ENCODE measurements at places on chromosomes 12 and 14.

GRCh38 chr12:21379218-21379617 is 6.5 kb downstream of the IAPP start:
- DNase-seq: no peak

DNA sequence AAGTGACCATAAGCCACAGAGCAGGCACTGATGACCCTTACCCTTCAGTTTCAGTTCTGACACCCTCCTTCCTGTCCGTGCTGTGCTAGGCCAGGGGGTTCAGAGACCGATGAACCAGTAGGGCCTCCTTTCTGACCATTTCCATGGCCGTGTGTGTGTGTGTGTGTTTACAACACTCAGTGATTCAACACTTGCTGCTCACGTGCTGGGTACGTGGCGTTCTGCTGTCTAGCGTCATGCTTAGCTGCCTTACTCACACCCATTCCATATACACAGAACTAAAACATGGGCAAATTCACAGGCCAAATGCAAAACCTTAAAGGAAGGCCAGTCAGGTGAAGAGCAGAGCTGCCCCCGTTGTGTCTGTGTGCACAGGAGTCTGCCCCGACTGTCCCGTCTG is 67.5 kb downstream of the DNAH10 start:
- DNase-seq: no peak

DNA sequence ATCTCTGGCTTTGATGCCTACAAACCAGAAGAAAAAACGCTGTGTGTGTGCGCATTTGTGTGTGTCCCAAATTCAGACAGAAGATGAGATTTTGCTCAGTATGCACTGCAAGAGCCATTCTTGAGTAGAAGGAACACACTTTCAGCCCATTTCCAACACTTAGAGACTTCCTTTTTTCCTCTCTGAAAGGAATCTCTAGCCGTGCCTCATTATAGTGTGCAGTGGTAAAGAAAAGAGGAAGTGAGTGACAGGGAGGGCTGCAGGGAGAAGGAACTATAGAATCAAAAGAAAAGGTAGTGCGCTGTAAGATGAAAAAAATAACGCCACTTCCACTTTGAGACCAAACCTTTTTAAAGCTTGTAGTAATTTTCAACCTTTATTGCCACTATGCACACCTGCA is 1400.9 kb upstream of the FLRT2 start:
- DNase-seq: no peak

DNA sequence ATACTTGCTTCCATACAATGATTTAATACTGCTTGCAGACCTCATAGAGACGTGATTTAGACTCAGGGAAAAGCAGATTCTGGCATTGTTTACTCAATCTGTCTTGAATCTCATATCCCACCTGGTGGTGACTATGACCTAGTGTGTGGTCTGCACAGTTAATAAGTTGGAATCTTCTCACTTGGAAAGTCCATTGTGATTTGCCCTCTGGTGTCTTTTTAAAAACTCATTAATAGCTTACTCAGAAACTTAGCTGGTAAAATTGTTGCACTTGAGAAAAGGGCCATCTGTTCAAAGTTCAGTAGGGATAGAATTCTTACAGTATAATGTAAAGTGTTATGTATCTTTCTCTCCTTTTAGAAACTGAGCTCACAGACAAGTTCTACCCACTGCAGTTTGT is 106.0 kb downstream of the PELI2 start:
- DNase-seq: no peak

GRCh38 chr14:80620434-80620833 is 321.1 kb downstream of the CEP128 start:
- DNase-seq: no peak

DNA sequence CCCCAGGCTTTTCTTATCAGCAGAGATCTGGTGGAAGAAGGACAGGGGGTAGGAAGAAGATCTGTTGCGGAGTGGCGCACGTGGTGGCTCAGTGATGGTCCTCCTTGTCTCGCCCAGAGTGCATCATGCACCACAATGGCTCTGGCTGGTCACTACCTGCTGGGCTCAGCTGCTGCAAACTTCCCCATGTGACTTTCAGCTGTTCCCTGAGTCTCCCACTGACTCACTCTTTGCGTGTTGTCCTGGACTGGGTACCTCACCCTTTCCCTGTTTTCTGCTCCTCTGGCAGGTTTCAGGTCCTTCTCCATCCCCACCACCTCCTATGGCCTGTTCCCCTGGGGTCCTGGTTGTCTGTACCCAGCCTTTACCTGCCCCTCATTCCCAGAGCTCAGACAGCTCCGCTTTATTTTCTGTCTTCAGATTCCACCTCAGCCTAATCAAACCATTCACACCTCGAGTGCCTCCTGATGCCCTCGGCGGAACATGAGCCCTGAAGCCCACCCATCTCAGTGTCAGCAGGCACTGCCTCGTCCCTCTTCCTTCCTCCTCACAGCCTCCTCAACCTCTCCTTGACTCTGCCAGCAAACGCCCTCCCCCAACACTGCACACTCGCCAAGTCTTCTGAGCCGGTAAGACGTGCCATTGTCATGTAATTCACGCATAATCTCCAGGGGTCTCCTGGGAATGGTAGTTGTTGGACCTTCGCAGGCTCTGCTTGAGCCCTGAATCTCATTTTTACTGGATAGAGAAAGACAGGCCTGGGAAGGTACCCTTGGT is 1.8 kb downstream of the C1R start:
- peak; percentile 22 for DNase-seq

DNA sequence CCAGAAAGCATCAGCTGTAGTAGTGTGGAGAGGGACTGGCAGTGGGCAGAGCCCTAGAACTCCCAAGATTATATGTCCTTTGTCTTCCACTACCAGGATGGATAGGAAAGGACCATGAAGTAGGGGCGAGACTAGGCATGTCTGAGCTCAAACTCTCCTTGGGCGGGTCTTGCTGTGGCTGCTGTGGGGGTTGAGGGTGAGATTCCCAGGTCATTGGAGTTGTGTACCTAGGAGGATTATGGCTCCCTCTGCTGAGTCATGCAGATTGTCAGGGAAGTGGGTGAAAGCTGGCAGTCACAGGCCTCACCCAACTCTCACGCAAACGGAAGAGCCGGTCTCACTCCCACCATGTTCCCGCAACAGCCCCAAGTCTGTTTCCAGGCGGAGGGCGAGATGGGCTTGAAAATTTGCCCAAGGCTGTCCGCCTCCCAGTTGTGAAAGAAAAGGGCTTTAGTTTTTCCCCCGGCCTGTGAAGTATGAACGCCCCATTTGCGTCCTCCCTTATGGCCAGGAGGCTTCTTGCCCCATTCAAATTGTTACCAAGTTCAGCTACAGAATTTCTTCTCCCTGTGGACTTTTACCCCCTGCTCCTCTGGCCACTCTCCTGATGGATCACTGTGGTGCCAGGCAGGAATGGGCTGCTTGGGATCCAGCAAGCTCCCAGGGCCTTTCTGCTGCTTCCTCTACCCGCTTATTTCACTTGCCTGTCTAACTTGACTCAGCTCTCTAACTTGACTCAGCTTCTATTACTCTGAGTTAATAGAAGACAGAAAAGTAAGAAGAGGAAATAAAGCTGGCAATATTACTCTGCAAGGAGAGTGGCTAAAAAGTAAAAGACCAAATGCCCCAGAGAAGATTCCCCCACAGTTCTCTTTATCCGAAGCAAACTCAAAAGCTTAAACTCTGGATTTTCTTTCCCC is 159.3 kb downstream of the SLC2A13 start:
- DNase-seq: no peak

- no peak for DNase-seq
These were observed 85.0 kb downstream of the SYT1 start for GRCh38 chr12:78949532-78949931.

- DNase-seq: no peak
These were observed 90.1 kb upstream of the DACT1 start for GRCh38 chr14:58547649-58548048.

- no peak for DNase-seq
These were observed 120.3 kb upstream of the PLEKHG7 start for GRCh38 chr12:92582475-92582874.

GRCh38 chr12:122743895-122744525 is 8.6 kb upstream of the DENR start:
- no peak for DNase-seq

- no peak for DNase-seq
These were observed 19.5 kb downstream of the VSX2 start for GRCh38 chr14:74258764-74259035.

DNA sequence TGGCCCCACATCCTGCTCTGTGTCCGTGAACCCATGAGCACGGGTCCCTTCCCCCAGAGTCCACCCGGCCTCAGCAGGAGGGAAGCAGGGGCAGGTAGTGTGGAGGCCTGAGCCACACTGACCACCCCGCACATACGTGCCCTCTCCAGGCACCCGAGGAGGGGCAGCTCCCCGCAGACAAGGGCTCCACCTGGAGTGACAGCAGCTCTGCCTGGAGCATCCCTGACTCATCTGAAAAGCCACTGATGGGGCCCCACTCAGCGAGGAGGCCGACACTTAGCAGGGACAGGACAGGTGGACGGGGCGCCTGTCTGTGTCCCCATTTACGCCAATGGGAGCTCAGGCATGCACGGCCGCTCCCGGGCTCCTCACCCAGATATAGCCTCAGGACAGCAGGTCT is 237.6 kb upstream of the SFSWAP start:
- no peak for DNase-seq

DNA sequence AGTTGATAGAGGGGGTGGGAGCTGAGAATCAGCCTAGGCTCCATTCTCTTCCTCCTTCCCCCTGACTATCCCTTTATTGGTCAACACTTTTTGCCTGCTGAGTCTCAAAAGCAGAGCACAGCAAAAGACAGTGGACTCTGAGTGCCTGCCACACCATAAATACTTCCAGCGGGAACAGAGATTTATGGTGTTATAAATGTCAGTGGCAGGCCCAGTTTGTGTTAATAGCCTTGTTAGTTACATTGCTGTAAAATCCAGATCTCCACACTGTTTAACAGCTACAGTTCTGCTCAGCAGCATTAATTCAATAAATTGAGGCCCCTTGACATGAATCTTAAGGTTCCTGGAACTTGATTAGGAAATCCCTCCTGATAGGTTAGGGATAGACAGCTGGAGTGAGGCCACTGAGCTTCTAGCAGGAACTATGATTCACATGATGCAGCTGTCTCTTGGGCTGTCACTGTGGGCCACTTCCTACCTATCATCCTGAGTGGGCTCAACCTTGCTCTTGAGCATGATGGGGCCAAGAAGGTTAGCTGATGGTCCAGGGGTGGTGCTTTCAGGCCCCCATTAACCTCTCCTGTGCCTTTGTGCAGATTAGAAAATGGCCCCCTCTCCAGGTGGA is 295.2 kb upstream of the SRRM4 start:
- no peak for DNase-seq

DNA sequence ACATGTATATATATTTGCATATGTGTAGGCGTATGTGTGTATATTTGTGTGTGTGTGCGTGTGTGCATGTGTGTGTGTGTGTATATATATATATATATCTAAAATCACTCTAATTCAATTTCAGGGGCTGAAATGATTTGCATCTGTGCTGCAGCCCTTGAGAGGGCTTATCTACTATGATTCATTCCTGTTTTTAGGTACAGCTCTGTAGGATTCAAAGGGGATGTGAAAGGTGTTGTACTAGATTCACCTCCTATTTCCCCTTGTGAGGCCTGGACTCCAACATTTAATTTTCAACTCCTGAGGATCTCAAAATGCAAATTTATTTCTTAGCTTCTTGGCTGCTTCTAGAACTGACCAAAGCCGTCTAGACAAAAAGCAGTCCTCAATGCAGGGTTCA is 11.1 kb downstream of the ERP27 start:
- DNase-seq: no peak

DNA sequence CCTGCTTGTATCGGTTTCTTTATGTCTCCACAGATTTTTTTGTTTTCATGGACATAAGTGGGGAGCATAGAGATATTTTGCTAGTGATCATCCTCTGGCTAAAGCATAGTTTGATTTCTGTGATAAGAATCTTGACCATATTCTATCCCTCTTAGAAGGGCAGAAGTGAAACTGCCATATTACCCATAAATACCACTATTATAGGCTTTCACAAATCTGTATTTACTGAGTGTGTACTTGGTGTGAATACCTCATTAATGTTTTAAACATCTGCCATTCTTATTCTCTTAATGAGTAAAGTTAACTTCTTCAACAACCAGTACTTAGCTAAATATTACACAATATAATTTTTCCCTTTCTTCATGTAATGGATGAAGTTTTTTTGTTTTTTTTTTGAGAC is 16.1 kb downstream of the WNK1 start:
- DNase-seq: no peak

DNA sequence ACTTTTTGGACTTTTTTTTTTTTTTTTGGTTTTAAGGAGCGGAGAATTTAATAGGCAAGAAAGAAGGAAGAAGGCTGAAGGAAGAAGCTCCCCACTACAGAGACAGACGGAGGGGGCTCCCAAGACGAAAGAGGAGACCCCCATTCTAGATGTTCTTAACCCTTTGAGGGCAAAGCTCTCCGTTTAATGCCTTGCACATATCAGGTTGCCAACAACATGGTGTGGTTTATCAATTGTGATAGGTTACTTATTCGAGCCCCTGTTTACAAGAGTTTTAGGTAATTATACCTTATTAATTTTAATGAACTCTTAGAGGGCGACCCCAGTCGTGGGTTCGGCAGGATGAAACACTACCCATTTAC is 1.2 kb upstream of the FBXO33 start:
- no peak for DNase-seq

GRCh38 chr12:96271469-96272199 is 77.5 kb downstream of the ELK3 start:
- DNase-seq: no peak

DNA sequence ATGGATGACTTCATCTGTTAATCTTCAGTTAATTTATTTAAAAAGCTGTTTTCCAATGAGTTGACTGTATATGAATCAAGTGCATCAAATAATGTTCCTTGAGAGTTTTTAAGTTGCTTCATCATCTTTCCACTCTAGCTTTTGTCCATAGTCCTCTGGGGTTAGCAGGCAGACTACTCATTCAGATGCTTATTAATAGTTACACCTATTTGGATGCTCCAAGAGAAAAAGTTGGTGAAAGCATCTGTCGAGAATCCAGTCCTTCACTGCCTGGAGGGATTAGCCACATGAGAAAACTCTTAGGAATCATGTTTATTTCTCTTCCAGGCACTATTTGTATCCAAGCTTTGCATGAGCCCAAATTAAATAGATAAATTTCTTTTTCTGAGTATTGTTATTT is 70.2 kb downstream of the DACT1 start:
- DNase-seq: no peak

DNA sequence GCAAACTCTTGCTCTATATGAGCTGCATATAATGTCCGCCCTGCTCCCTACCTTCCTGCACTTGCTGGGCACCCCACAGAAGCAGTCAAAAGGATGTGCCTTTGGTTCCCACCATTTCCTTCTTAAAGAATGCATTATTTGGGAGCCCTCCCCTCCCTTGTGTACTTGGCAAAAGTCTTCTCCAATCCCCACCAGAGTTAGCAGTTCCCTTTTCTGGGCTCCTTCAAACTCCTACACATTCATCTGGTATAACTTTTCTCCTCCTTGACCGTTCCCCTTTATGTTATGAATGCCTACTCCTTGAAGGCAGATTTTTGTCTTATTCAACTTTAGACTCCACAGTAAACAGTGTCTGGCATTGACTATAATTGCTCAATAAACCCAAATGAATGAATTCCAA is 27.8 kb downstream of the AREL1 start:
- no peak for DNase-seq
